ENCODE measurements at places on chromosomes 2 and 18. TPM values are rescaled to one million over a fixed set of nuclear protein-coding genes. Genes with fewer than 3 reads are reported as not detected.

DNA sequence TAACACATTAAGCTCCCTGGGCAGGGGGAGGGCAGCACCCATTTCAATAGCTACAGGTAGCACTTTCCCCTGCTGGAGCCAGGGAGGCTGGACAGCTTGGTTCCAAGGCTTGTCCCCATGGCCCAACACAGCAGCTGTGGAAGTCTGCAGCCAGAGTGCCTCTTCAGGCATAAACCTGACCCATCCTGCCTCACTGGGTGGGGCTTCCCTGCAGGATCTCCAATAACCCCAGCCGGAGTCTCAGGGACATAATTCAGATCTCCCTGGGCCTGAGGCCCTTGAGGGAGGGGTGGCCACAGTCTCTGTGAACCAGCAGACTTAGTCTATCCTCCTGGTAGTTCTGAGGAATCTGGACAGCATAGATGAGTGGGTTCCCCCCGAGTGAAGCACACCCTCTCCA, 1001.9 kb upstream of the CHAC2 start:
- no peak for DNase-seq
- no peaks in the 10 kb centered on the region for H3K4me1 ChIP-seq
- H3K4me3 ChIP-seq = no peak overlapping the region
- no peaks in the 10 kb centered on the region for H3K27me3 ChIP-seq

DNA sequence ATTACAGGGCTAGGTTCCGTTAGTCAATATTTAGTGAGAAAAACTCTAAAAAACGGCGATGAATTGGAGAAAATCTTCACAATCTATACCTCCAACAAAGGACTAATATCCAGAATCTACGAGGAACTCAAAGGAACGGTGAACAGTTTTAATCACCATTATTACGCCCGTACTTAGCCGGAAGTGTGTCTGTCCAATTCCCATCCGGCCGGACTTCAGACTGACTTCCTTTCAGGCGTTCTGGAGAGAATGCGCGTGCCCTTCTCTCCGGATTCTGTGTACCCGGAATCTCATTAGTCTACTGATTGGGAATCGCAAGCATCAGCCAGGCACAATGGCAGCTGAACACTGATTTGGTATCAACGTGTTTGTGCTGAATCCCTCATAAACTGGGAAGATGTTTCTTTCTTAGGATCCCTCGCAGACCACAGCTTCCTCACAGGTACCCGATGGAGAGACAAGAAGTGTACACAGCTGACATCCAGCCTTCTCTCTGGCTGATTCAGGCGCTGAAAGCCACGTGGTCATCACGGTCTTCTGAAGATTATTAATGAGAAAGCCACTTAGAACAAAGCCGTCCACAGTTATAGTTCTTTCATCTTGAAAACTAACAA, 239.9 kb downstream of the ZNF516 start:
- no peak overlapping the region for H3K27ac ChIP-seq
- H3K27me3 ChIP-seq = peaks cover 9% of the 10 kb centered on the region
- no peaks in the 10 kb centered on the region for H3K36me3 ChIP-seq
- H3K4me1 ChIP-seq = no peaks in the 10 kb centered on the region
- no peak overlapping the region for H3K4me3 ChIP-seq

The PSTPIP2 gene
- total RNA-seq = 29.2 TPM

DNA sequence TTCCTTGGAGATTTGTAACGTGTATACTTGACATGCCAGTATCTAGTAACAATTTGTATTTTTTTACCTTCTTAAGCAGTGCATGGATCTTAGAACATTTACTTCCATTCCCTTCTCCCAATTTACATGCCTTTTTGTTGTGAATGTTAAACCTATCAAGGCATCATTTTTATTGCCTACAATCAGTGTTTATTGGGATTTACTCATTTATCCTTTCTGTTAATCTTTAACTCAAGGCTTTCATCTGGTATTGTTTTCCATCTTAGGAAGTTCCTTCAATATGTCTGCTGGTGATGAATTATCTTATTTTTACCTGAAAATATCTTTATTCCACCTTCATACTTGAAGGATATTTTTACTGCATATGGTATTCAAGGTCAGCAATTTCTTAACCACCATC, 88.5 kb upstream of the EMILIN2 start:
- H3K4me3 ChIP-seq = no peak overlapping the region
- DNase-seq = no peak
- H3K27ac ChIP-seq = peak overlapping the region; percentile 12
- peaks cover 36% of the 10 kb centered on the region for H3K36me3 ChIP-seq
- no peaks in the 10 kb centered on the region for H3K27me3 ChIP-seq

The MEIS1 gene
- total RNA-seq = not detected

DNA sequence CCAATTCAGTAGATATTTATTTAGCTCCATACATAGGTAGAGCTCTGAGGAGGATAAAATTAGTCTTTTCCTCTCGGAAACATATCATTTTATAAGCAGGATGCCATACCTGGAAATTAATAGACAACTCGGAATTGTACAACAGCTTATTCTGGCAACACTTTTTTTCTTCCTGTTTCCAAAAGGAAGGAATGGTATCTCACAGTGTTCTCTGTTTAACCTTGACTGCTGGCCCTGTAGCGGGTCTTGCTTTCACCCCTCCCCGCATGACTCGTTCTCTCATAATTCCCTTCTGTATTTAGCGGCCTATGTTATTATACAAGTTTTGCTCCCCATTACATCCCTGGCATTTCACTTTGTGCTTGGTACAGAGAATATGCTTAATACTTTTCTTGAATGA, 2.5 kb upstream of the KYNU start:
- H3K27me3 ChIP-seq = no peaks in the 10 kb centered on the region
- H3K36me3 ChIP-seq = no peaks in the 10 kb centered on the region
- no peak for DNase-seq
- H3K4me1 ChIP-seq = no peaks in the 10 kb centered on the region
- no peak overlapping the region for H3K4me3 ChIP-seq

The TUBB8B gene
- total RNA-seq = not detected

DNA sequence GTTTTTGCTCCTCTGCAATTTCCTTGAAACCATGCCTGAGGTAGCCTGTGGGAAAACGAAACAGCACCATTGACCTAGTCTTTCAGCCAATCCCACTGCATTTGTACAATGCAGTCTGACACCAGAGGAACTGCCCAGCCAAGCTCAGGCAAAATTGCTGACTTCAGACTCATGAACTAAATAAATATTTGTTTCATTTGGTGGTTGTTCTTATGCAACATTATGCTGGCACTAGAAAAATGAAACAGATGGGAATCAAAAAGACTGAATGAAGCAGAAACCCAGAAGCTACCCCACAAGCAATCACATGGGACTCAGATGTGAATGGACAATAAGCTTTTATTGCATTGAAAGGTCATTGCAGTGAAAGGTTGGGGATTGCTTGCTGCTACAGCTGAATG, 1.7 kb downstream of the NAT8 start:
- peaks cover 4% of the 10 kb centered on the region for H3K27me3 ChIP-seq
- no peaks in the 10 kb centered on the region for H3K4me1 ChIP-seq
- DNase-seq = no peak
- no peak overlapping the region for H3K4me3 ChIP-seq
- no peak overlapping the region for H3K27ac ChIP-seq

DNA sequence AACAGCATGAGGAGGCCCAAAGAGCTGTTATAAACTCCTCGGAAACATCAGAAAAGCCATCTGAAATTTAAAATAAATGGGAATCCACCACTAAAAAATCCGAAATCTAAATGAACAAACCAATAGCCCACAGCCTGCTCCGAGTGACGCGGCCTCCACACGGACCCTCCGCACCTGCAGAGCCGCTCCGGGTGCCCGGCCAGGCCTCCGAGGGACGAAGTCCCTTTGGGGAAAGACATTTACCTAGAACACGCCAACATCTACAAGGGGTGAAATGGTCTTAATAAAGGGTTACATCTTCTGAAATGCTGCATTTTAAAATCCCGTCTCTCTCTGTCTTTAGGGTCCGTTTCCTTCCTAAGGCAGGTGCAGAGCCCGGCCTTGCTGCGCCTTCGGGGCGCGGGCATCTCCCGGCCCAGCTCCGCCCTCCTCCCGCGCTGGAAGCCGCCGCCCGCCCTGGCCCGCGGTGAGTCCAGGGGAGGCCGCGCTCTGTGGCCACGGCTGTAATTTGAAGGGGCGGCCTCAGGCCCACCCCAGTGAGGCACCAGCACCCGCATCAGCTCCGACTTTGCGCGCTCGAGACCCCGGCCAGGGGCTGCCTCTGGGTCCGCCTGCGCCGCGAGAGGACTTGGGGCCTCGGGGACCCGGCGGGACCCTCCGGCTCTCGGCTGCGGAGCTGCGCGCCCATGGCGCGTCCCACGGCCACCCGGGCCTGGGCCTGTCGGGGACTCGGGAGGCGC, 42.3 kb upstream of the CTDP1 start:
- H3K27me3 ChIP-seq = peaks cover 13% of the 10 kb centered on the region
- no peak overlapping the region for H3K27ac ChIP-seq
- no peak overlapping the region for H3K4me3 ChIP-seq
- no peaks in the 10 kb centered on the region for H3K36me3 ChIP-seq

- no peaks in the 10 kb centered on the region for H3K36me3 ChIP-seq
- no peak overlapping the region for H3K27ac ChIP-seq
- no peak for DNase-seq
- H3K4me1 ChIP-seq = no peaks in the 10 kb centered on the region
- H3K4me3 ChIP-seq = no peak overlapping the region
Observed at GRCh38 chr2:60540074-60540473, 13.4 kb downstream of the BCL11A start.

The POLR1B gene
- 71.9 TPM for total RNA-seq

The SH3BP4 gene
- 0.28 TPM for total RNA-seq

The RHOB gene
- 16.4 TPM for total RNA-seq

- no peak for DNase-seq
- no peak overlapping the region for H3K4me3 ChIP-seq
- H3K36me3 ChIP-seq = peaks cover 71% of the 10 kb centered on the region
- peaks cover 3% of the 10 kb centered on the region for H3K4me1 ChIP-seq
- H3K27ac ChIP-seq = no peak overlapping the region
Observed at GRCh38 chr18:2926528-2926927, 79.7 kb downstream of the EMILIN2 start.

All from activated CD4-positive, alpha-beta T cell treated with anti-CD3 and anti-CD28 coated beads, Interleukin-2, amount 10 ng/mL, durations not matched to agents 24 days and 14 days (primary cell).